NCI-H1105 (cell line): ENCODE measurements at places on chromosomes 16 and 17.

DNA sequence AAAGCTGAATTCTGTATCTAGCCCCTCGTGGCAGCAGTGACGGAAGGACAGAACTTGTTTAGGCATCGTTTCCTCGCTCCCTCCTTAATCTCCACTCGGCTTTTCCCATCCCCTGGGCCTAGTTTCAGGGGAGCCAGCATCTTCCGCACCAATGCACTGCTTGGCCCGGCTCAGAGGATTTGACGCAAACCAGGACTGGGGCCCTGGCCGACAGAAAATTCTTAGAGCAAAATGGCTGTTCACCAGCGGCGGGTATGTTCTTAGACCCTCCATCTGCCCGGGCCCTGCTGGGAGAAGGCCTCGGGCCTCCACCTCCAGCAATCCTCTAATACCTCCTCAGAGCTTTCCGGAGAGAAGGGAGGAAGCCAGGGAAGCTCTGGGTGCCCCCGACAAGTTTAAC lies 54.6 kb downstream of the TBC1D16 start:
- DNase-seq: no peak

DNA sequence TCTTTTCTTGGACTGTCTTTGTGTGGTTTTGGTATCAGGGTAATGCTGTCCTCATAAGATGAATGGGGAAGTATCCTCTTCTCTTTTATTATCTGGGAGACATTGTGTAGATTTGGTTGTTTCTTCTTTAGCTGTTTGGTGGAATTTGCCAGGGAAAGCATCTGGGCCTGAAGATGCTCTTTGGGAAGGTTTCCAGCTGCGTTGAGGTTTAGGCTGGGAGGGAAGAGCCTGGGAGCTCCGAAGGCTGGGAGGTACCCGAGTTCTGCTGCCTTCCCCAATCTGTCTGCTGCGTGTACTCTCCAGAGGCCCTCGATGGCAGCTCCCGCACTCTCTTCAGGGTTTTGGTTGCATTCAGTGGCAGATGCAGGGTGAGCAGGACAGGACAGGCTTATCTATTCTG lies 25.6 kb upstream of the CRISPLD2 start:
- DNase-seq: no peak

GRCh38 chr17:13160296-13160695 lies 142.5 kb upstream of the ELAC2 start:
- DNase-seq: no peak

- no peak for DNase-seq
These were observed 103.9 kb upstream of the ZNF750 start for GRCh38 chr17:82943751-82944150.

GRCh38 chr16:64416216-64417005 lies 705.5 kb downstream of the CDH11 start:
- DNase-seq: no peak

DNA sequence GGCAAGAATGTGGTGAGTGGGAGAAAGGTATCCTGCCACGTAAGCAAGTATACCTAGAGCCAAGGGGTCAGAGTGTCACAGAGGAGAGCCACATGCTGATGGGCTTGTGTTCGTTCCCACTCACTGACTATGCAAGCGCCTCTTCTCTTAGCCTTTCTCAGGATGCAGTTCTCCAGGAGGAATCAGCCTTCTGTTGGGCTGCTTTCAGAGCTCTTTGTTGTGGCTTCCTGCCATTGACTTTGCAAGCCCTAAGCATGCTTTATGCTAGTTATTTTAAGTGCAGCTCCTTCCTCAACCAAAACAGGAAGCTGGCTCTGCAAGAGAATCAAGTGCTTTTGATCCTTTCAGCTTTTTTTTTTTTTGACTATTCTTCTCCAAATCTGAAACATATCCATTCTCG lies 66.6 kb downstream of the SIAH1 start:
- DNase-seq: no peak

DNA sequence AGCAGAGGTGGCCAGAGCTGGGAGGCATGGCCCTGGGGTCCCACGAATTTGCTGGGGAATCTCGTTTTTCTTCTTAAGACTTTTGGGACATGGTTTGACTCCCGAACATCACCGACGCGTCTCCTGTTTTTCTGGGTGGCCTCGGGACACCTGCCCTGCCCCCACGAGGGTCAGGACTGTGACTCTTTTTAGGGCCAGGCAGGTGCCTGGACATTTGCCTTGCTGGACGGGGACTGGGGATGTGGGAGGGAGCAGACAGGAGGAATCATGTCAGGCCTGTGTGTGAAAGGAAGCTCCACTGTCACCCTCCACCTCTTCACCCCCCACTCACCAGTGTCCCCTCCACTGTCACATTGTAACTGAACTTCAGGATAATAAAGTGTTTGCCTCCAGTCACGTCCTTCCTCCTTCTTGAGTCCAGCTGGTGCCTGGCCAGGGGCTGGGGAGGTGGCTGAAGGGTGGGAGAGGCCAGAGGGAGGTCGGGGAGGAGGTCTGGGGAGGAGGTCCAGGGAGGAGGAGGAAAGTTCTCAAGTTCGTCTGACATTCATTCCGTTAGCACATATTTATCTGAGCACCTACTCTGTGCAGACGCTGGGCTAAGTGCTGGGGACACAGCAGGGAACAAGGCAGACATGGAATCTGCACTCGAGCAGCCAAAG lies 2.3 kb downstream of the CSF3 start:
- DNase-seq: no peak
